ENCODE measurements at places on chromosomes 3 and 15.

DNA sequence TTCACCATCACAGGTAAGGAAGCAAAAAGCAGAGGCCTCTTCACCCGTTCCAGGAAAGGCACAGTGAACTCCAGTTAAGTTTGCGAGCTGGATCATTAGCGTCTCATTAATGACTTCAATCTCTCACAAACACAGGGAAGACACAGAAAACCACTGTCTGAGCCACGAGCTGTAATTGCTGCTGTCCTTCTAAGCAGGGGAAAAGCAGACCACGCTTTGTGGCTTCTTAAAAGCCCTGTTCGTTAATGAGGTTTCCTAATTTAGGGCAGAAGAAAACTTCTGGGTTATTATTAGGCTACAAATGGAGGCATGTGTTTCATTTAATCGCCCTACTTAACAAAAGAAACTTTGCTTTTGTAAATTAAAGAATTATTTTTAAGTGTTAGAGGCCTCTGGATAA, 50.6 kb upstream of the FAM174B start:
- DNase-seq, result no peak

GRCh38 chr15:80989081-80989517, 520 bp downstream of the MESD start:
- DNase-seq, result no peak

GRCh38 chr3:28860307-28860706, 420.6 kb upstream of the RBMS3 start:
- DNase-seq, result no peak

DNA sequence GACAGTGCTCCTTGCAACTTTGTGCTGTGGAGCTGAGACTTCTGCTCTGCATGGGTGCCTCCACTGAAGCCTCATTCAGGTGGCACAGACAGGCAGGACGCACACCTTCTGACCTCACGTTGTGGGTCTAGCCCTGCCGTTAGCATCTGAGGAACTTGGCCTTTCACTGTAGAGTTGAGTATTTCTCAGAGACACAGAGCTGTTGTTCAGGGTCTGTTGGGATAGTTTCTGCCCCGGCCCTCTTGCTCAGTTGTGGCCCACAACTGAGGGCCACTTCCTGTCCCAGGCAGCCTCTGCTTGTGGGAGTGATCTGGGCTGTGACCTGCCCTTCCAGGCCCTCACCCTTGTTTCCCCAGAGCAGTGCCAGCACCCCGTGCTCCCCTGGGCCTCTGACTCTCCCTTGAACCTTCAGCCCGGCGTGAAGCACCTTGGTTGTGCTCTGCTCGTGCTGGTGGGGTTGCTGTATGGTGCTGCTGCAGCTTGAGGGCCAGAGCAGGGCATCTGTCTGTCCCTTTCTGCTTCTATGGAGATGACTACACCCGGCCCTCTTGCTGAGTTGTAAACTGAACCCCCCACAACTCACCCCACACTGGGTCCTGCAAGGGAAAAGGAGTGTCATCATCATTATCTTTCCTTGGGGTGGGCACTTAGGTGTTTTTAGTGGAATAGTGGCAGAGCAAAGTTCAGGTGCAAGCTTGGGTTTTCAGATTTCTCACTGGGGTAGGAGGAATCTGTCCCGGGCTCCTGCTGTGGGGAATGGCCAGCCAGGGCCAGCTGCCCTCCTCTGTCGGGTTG, 11.7 kb downstream of the BAHD1 start:
- no peak for DNase-seq

DNA sequence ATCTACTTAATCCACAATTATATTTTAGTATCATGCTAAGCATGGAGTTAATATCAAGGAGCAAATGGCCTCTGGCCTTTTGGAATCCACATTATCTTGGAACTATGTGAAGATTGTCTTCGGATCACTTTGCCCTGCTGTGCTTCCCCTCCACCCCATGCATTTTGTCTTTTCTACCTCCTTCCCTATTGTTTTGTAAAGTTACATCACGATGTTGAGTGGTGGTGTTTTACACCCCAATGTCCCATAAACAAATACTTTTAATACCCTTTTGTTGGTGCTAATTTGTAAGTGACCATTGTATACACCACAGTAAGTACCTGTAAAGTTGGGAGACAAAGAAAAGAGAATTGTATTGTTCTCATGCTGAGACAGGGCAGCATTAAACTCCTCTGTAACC, 258.4 kb upstream of the ZNF717 start:
- DNase-seq, result no peak
